ENCODE measurements at places on chromosomes 16 and 17. TPM values are rescaled to one million over a fixed set of nuclear protein-coding genes. Genes with fewer than 3 reads are reported as not detected.

The CD300LD gene
- not detected for total RNA-seq

The KIF2B gene
- total RNA-seq, result not detected

The TEX19 gene
- not detected for total RNA-seq

The CLDN7 gene
- 1.7 TPM for total RNA-seq

The DNAH9 gene
- total RNA-seq, result not detected

The CACNG5 gene
- total RNA-seq, result not detected

The FZD2 gene
- 0.22 TPM for total RNA-seq

The CES1 gene
- total RNA-seq, result not detected

The C16orf92 gene
- not detected for total RNA-seq

The C17orf78 gene
- not detected for total RNA-seq

The GAN gene
- total RNA-seq, result 12.3 TPM

The ABCA10 gene
- 0.45 TPM for total RNA-seq

The METTL2A gene
- 29.8 TPM for total RNA-seq

The WSCD1 gene
- total RNA-seq, result 0.05 TPM

The CLEC18A gene
- total RNA-seq, result 0.25 TPM

The TP53TG3B gene
- total RNA-seq, result not detected

The ITGAD gene
- total RNA-seq, result not detected

The ARHGDIG gene
- total RNA-seq, result not detected

The SEPTIN12 gene
- total RNA-seq, result not detected

The KRT33A gene
- not detected for total RNA-seq

The PIPOX gene
- total RNA-seq, result 3.0 TPM

The SRSF2 gene
- 344 TPM for total RNA-seq

The ZNF286A gene
- 39.8 TPM for total RNA-seq

Data from activated CD8-positive, alpha-beta T cell treated with anti-CD3 and anti-CD28 coated beads for 36 hours (primary cell).